ENCODE measurements at places on chromosomes 2 and 18.

- no peak for DNase-seq
Observed at GRCh38 chr2:190446750-190447516, 38.8 kb downstream of the MFSD6 start.

- DNase-seq: no peak
Observed at GRCh38 chr2:18067588-18068384, 189.3 kb downstream of the KCNS3 start.

DNA sequence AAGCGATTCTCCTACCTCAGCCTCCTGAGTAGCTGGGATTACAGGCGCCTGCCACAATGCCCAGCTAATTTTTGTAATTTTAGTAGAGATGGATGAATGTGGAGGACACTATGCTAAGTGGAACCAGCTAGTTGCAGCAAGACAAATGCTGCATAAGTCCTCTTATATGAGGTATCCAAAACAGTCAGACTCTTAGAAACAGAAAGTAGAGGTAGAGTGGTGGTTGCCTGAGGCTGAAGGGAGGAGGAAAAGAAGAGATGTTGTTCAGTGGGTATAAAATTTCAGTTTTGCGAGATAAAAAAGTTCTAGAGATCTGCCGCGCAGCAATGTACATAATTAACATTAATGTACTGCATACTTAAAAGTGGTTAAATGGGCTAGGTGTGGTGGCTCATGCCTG, 145.3 kb upstream of the SPRED2 start:
- no peak for DNase-seq

- no peak for DNase-seq
Observed at GRCh38 chr2:47336259-47337238, 66.4 kb upstream of the MSH2 start.

- DNase-seq: no peak
Observed at GRCh38 chr2:26274058-26274613, 29.4 kb downstream of the HADHB start.

DNA sequence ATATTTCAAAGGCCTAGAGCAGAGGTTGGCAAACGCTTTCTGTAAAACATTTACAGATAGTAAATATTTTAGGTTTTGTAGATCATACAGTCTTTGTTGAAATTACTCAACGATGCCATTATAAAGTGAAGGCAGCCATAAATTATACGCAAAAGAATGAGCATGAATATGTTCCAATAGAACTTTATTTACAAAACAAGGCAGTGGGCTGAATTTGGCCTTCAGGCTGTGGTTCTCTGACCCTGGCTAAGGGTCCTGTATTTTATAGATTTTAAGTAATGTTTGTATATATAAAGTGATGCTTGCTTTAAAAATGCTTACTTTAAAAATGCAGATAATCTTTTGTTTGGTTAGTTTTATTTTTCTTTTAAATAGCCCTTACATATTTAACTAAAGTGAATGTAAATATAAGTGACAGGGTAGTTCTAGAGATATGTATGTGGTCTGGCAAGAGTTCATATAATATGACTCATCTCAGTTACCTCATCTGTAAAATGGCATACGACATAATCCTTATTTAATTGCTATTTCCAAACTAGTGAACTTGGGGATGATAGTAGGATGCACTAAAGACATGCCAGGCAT, 51.7 kb upstream of the ATP5MC3 start:
- DNase-seq: no peak

GRCh38 chr2:71207601-71208000, 19.3 kb downstream of the PAIP2B start:
- no peak for DNase-seq

DNA sequence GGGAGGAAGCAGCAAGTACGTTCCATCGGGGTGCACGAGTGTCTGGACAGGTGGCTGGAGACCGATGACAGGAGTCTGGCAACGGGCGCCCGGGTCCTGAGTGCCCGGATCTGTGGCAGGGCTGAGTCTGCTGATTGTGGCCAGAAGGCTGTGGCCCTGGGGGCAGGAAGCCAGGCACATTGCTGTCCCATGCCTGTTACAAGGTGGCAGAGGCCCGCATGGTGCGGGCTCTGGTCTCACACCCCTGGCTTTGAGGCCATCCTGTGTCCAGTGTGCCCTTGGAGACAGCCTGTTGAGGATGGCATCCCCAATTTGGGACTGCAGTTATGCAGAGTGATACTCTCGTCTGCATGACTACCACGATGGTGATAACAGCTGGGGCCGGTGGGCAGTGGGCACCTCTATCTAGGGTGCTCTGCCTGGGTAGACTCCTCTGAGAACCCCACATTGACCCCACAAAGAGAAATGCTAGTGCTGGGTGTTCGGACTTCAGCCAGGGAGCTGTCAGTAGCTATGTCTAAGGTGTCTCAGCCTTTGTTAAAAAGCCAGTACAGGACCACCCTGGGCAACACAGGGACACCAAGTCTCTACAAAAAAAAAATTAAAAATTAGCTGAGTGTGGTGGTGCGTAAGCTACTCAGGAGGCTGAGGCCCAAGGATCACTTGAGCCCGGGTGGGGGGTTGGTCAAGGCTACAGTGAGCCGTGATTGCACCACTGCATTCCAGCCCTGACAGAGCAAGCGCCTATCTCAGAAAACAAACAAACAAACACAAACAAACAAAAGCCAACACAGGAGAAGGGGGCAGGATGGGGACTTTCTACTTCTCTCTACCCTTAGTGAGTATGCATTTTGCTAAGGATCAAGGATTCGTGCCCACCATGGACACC, 88.3 kb downstream of the RHOB start:
- no peak for DNase-seq

DNA sequence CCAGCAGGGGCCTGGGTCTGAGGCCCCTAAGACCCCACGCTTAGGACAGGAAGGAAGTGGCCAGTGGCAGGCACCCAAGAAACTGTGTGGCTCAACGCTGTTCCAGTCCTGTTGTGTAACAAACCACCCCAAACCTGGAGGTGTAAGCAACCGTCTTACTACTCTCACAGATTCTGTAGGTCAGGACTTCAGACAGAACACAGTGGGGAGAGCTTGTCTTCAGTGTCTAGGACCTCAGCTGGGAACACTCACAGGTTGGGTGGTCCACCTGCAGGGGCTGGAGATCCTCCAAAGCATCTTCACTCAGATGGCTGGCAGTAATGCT, 123.0 kb downstream of the KLHL29 start:
- no peak for DNase-seq

DNA sequence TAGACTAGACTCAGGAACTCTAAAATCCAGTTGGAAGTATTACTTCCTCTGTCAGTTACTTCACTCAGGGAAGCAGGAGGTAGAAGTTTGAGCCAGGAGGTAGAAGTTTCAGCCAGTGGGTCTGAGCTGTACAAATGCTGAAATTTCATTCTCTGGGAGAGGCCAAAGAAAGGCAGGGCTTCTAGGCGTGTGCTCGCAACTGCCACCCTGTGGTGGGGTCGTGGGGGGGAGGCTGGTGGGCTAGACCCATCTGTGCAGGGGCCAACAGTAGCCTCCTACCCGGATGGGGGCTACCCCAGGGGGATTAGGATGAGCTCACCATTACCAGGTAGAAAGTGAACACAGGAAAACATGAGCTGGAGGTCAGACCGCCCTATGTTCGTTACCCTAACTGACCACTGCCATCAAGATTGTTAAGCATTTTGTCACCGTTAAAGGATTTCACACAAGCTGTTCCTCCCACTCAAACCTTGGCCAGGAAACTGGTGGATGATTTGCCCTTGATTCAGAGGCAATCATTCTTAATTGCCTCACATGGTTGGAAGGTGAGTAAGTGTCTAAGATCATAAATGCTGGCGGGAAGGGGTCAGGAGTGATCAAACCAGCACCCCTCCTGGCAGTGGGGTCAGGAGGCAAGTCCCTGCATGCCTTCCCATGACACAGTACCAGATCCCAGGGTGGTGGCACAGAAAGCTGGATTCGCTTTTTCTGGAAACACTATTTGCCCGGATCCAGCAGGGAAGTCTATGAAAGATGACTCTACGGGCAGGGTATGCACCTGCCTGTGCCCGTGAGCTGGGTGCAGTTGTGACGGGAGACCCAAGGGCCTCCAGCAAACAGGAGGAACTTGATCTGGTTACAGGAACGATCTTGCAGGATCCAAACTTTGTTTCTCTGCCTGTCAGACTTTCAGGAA, 5.2 kb upstream of the FHL2 start:
- DNase-seq: no peak

DNA sequence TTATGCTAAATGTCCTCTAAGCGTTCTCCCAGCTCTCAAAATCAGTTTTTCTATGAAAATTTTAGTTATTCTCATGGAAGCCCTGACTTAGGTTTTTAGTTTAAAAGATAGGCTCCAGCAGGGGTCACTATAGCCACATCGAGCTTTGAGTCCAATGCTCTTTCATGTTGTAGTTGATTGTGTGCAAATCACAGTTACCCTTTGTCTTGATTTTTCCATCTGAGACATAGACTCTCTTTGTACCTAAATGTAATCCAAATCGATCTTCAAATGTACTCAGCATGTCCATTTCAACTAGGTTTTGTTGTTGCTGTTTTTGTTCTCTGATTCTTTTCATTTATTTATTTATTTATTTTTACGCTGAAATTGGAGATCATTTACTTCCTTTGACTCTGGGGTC, 26.4 kb upstream of the MSTN start:
- no peak for DNase-seq

- DNase-seq: no peak
Observed at GRCh38 chr2:72765997-72766609, 59.7 kb downstream of the EXOC6B start.

DNA sequence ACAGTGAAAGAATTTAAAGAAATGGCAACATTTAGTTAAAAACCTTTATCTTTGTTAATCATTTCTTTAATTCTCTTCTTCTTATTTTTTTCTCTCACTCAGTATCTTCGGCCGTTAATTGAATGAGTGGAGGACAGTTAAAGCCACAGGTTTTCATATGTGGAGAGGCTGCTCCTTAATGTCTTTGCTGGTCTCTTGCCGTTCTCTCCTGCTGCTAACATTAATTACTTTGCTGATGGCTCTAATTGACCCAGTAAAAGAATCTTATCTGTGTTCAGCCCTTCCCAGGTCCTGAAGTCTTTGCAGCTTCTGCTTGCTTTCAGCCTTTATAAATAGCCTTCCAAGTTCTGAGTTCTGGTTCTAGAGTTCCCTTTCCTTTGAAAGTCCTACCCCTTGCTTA, 77.1 kb downstream of the ADAM23 start:
- no peak for DNase-seq

- DNase-seq: no peak
Observed at GRCh38 chr2:227515742-227516141, 43.8 kb downstream of the AGFG1 start.

DNA sequence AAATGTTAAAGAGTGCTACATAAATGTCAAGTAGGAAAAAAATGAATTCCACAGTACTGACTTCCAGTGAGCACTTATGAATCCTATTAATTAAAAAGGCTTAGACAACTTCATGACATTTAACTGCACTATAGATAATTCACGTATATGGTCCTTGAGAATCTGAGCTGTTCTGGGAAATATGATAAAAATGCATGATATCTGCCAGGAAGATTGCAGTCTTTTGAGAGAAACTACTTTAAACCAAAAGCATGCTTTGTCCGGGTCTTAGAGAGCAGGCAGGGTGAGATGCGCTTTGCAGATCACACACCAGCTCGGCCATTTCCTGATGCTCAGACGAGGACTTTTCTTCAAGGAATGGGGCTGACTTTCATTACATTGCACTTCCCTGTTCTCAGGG, 42.6 kb downstream of the CMPK2 start:
- no peak for DNase-seq

- DNase-seq: peak; percentile 52
Observed at GRCh38 chr2:189836644-189837043, 52.4 kb downstream of the PMS1 start.

DNA sequence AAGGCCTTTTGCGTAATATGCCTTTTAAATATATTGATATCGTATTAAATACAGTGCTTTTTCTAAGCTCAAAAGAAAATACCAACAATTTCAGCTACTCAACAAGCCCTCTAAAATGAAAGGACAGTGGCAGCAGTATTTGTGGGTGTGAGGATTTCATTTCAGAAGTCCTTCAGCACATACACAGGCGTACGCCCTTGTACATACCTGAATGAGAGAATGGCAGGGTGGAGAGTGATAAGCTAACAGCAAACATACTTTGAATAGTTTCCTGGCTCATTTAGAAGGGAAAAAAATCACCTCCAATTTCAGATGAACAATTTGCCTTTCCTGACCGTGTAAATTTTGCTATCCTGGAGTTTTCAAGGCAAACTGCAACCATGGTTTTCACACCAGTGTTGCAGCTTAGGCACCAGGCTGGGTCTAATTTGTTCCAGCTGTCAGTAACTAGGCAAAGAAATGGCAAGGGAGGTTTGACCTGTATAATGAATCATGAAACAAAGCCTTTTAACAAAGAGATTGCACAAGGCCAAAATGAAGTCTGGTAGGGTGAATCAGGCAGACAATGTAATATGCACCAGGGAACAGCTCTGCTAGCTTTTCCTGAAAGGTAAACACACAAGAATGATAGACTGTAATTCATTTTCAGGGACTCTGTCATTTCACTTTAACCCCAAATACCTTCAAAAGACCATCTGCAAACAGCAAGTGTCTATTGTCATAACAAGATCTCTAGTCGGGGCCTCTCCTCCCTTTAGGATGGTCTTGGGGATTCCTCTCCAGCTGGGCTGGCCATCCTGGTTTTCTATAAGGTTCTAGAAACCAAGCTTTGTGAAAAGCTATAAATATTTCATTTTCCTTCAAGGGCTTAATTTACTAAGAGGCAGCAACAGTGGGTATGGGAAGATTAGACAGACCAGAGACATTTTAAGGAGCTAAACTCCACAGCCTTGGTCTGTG, 11.5 kb downstream of the ANKRD29 start:
- no peak for DNase-seq

GRCh38 chr18:68181956-68182355, 533.0 kb downstream of the TMX3 start:
- no peak for DNase-seq

DNA sequence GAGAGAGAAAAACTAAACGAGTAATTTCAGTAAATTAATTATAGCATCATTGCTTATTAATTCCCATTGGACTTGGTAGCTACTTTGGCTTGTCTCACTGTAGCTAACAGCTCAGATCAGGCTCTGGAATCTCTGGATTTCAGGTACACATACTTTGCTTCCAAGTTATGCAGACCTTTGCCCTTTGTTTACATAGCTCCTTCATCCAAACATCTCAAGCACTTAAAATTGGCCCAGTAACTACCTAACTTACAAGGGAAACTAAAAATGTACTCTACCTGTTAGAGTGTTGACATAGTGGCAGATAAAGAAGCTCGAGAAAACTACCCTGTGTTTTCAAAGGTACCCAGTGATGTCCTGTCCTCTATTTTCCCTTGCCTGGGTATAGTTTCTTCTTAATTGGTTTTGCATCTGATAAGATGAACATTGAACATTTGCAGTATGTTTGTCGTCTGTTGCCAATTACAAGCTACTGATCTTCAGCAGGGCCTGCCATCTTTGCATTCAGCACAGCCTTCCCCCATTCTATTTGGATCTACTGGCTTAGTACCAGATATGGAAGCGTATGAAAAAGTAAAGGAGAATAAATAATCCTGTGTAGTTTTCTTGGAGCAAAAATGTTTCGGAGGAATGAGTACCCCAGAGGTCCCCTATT, 601.5 kb upstream of the FANCL start:
- no peak for DNase-seq
